ENCODE measurements at places on chromosomes 6 and 20. TPM values are rescaled to one million over a fixed set of nuclear protein-coding genes. Genes with fewer than 3 reads are reported as not detected.

DNA sequence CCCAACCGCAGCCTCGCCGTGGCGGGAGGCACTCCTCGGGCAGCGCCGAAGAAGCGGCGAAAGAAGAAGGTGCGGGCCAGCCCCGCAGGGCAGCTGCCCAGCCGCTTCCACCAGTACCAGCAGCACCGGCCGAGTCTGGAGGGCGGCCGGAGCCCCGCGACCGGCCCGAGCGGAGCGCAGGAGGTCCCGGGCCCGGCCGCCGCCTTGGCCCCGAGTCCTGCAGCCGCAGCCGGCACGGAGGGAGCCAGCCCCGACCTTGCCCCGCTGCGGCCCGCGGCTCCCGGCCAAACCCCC is 525 bp downstream of the PNRC1 start:
- DNase-seq, result no peak

DNA sequence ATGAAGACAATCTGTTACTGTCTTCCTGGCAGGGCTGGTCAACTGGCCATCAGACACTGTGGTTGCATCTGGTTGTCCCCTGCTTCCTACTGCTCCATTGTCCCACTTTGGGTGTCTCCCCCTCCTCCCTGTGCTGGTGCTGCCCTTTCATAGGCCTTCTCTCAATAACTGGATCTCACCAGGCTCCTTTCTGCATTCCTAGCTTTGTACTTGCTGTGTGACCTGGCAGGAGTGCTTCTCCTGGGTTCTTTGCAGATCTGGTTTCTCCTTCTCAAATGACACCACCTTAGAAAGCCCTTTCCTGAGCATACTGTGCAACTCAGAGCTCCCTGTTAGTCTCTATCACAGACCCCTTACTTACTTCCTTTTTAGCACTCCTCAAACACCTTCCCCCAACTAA is 223.0 kb downstream of the BCKDHB start:
- DNase-seq, result no peak

DNA sequence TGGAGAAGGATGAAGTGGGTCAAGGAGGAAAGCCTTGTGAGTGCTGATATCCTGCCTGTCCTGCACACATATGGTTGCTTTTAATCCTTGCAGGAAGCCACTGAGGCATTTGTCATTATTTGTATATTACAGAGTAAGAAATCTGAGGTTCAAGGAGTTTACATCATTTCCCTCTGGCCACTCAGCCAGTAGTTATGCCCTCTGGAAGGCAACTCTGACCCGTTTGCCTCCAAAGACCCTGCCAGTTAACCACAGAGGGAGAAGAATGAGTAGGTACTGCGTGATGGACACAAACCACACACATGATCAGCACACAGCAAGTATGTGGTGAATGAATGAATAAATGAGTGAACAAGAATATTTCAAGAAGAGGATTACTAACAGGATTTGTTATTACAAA is 7.9 kb upstream of the FAM210B start:
- no peak for DNase-seq

DNA sequence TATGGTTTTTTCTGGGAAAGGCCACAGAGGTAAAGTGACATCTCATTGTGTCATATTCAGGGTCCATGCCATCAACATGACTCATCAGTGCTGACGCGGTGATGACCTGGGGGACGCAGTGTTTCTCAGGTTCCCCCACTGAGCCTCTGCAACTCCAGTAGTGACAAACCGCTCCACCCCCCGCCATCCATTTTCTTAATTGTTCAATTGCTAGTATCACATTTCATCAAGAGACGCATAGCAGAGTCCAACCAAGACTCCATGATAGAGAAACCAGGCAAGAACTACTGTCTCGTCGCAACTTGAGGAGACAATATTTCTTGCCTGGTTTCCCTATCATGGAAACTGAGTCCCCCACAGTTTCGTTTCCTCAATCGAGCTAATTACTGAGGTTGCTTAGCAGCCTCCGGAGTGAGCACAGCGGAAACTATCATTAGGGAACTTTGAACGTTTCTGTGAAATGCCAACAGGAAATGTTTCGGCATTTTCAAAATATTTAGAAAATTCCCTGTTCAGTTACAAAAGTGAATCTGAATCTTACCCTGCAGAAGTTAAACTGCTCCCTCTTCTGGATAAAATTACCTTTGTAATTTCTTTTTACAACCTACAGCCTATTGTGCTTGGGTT is 12.2 kb upstream of the SERPINB1 start:
- DNase-seq, result peak; percentile 59

DNA sequence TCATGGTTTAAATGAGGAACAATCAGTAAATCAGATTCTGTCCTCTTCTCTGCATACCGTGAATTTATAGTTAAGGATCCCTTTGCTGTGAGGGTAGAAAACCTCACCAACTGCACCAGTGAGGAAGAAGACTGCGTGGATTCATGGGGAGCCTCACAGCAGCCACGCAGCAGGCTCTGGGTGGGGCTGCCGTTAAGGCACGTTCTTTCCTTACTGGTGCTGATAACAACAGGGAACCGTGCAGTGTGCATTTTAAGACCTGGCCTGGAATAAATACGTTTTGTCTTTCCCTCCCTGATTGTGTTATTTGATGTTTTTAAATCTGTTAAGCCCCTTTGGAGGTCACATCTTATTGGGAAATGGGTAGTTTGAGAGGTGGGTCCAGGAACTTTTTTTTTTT is 17.6 kb upstream of the MYLK2 start:
- no peak for DNase-seq

DNA sequence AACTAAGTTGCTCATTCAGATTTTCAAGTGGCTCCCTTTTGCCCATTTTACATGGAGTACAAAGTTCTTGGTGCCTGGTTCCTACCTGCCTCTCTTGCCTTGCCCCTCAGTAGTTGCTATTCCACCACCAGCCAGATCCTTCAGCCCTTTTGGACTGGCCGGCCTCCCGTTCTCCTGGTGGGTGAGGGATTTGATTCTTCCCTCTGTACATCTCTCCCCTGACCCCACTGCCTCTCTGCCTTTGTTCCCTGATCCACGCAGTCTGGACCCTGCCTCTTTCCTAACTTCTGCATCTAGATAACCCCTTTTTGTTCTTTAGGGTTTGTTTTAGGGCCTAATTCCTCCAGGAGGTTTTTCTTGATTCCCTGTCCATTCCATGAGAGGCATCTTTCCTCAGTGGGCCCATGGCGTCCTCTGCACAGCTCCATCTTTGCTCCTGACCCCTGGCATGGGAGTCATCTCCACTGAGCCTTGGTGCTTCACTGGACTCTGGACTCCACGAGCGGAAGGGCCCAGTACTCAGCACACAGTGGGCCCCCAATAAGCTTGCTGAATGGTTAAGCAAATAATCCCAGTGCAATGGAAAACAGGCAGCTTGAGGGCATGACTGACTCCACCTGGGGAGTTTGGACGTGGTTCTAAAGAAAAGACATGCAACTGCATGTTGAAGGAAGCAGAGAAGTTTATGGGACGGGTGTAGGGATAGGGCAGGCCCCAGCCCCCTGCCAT is 309.3 kb upstream of the SUPT3H start:
- no peak for DNase-seq

DNA sequence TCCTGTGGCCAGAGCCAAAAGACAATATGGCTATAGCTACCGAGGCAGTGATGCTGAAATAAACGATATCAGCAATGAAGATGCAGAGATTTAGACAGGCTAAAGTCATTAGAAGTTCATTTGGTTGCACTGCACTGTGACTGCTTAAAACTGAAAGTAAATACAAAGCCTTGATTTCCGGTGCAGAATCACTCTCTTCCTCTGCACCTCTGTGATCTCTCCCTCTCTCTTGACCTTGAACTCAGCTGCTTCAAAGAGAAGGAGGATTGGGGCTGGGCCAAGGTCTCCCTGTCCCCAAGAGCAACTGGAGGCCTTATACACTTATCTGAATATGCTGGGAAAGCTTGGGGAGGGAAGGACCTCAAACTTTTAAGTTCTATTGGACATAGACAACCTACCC is 34.6 kb upstream of the SPACA1 start:
- DNase-seq, result no peak

- DNase-seq, result no peak
Observed at GRCh38 chr20:57268399-57269076, 2.1 kb upstream of the BMP7 start.

Gene PEX3
- polyA plus RNA-seq, result 12.8 TPM

Gene GLP1R
- not detected for polyA plus RNA-seq

Gene RFX6
- polyA plus RNA-seq, result not detected

Gene CLPSL1
- polyA plus RNA-seq, result not detected

Gene NNAT
- polyA plus RNA-seq, result 824 TPM

Gene PRR18
- polyA plus RNA-seq, result 1.4 TPM

Gene FAM83C
- 0.17 TPM for polyA plus RNA-seq
